ENCODE measurements at places on chromosomes 3 and 15.

DNA sequence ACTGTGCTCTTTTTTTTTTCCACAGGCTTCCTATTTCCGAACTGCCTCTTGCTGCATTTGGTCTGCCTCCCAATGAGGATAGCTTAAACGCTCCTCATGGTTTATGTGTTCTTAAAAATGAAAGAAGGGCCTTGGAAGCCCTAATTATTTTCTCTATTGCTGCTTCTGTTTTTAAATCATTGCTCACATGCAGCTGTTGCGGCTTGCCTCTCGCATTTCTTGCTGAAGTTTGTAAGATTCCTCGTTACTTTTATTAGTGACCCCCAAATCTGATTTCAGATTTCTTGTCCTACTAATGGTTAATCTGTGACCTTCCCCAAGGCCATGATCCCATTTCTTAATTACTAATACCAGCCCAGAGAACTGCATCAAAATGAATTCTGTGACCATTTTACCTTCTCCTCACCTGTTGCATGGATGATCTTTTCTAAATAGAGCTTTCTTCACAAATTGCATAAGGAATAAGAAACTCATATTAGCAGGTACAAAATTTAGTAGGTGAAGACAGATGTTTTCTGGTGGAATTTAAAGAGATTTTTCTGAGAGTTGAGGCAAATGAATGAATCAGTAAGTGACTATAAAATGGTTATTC is 1.8 kb downstream of the UBE2E1 start:
- no peak for DNase-seq

- no peak for DNase-seq
Observed at GRCh38 chr15:52789008-52789600, 1.0 kb downstream of the ONECUT1 start.

DNA sequence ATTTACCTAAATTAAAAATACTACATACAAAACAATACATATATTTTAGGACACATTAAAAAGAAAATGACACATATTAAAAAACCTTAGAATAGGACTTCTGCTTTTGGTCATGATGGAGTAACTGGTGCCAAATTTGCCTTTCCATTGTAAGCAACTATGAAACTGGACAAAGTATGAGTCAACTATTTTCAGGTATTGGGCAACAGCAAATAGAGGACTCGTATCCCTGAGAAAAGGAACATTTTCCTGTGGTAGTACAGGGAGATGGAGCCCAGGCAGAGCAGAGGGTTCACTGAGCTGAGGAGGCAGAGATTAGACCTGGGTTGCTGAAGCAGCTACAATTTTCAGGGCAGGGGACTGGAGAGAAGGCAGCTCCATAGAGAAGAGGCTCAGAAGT is 14.7 kb downstream of the CCR1 start:
- DNase-seq, result no peak

GRCh38 chr15:40744815-40745152 is 10.3 kb downstream of the RMDN3 start:
- no peak for DNase-seq

DNA sequence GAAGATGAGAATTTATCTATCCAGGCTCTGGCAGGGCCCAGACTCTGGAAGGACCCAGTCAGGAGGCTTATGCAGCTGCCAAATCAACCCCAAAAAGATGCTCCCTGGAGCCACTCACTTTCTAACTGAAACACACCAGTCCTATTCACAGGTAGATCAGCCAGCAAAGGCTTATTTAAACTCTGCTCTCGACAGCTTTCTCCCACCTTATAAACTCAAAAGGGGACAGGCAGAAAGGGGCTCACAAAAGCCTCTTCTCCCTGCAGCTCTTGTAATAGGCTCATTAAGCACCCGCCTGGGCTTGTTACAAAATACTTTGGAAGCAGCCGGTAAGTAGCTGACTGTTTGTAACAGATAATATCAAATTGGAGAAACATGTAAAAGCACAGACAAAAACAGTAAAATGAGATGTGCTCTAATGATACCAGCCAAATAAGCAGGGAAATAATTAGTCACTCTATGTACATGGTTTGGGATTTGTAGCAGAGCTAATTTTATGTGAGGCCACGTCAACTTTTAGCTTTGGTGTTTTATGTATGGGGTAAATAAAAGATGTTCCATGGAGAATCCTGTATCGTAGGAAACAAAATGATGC is 213.8 kb downstream of the NR2F2 start:
- DNase-seq, result no peak

DNA sequence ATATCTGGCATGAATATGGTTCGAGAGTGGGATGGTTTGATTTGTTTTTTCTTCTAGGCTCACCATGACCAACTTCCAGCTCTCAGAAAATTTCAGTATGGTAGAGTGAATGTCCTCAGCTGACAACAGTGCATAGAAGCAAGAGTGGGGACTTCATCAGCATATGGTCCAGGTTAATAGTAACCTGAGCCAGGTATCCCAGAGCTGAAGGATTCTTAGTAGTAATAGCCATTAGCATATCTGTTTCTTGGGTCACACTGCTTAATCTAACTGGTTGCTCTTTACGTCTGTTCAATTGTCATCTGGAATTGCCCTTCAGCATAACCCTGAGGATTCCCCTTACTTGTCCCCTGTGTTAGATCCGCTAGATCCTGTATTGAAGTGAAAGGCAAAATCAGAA is 151.8 kb downstream of the GMNC start:
- DNase-seq, result no peak

GRCh38 chr3:172148241-172148640 is 108.9 kb downstream of the FNDC3B start:
- no peak for DNase-seq

DNA sequence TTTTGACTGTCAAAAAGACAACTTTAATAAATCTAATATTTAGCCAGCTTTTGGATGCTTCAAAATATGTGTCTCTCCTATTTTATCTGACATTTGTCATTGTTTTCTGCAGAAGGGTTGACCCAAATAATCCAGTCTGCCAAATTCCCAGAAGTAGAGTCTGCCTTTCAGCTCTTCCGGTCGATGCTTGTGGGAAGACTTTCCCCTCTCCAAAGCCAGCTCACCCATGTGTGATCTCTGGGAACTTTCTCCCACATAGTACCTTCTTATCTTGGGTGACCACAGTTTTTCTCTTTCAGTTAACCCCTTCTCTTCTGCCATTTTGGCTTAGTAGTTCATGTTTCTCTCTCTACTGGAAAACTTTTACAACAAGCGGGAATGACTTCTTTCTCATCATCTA is 94.1 kb downstream of the ASB7 start:
- no peak for DNase-seq

DNA sequence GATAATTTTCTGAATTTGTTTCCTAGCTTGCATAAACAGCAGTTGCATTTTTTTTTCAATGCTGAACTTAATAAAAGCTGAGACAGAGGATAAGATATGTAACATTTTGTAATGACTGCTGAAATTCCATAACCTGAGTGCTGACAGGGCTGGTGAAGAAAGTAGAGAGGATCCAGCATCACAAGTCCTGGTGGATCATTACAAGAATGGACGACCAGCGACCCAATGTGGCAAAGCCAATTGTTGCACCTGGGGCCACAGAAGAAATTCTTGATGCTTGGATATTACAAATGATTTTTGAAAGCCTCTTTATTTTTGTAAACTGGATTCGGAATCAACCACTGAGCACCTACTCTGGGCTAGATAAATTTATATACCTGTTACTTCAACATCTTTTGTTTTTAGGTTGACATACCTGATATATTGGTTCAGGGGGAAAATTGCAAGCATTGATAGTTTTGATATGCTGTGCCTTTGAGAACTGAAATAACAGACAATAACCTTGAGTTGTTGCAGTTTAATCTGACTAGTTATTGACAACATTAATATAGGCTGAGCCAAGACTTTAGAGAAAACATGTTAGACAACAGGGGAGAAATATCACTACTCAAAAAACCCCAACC is 3.9 kb upstream of the ACTL6A start:
- DNase-seq, result no peak

GRCh38 chr3:158685159-158685558 is 12.7 kb upstream of the LXN start:
- DNase-seq, result no peak

GRCh38 chr3:35849963-35850362 is 210.6 kb downstream of the ARPP21 start:
- DNase-seq, result no peak

- DNase-seq, result no peak
Observed at GRCh38 chr3:15998911-15999310, 175.6 kb upstream of the GALNT15 start.

GRCh38 chr3:112555535-112556170 is 6.1 kb downstream of the ATG3 start:
- DNase-seq, result no peak

All from stimulated activated CD4-positive, alpha-beta T cell treated with anti-CD3 and anti-CD28 coated beads, Interleukin-1b, Interleukin-23, amount 100 ng/mL, for 1 hour (primary cell).